ENCODE measurements at places on chromosomes 2 and 18.
A peak's percentile ranks its signal among the peaks of the same experiment; 100 is the strongest.

- no peak for DNase-seq
These were observed 111.0 kb downstream of the ERBB4 start for GRCh38 chr2:212427638-212428037.

- no peak for DNase-seq
These were observed 10.4 kb downstream of the WDR7 start for GRCh38 chr18:56661360-56662062.

DNA sequence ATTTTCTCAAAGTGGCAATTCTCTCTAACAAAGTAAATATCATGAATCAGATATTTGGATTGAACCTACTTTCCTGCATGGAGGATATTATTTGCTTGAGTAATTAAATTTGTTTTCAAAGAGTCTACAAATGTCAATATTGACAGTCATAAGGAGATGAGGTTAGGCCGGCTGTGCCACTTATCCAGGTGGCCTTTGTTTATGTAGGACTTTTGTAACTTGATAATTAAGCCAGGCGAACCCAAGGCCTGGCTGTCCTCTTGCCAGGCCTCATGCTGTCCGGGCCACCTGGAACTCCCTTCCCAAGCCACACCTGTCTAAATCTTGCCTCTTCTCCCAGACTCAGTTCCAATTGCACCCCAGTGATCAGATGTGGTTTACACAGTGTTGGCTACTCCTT, 255.2 kb downstream of the ACKR3 start:
- no peak for DNase-seq

GRCh38 chr18:78378983-78379382, 600.6 kb upstream of the SALL3 start:
- no peak for DNase-seq

DNA sequence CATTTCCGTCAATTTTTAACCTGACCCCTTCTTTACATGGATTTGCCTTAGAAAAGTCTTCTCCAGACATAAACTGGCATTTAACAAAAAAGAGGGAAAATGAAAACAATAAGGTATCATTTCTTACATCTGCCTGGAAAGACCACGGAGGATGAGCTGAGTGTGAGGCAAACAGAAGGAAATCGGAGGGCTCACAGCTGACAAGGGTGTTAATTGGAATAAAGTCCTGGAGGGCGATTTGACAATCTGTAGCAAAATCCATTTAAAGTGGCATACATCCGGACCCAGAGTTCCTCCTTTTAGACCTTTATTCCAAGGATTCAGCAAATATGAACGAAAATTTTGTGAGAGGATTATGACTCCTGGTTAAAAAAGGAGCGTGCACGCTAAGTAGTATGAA, 179.7 kb upstream of the COPS8 start:
- no peak for DNase-seq

DNA sequence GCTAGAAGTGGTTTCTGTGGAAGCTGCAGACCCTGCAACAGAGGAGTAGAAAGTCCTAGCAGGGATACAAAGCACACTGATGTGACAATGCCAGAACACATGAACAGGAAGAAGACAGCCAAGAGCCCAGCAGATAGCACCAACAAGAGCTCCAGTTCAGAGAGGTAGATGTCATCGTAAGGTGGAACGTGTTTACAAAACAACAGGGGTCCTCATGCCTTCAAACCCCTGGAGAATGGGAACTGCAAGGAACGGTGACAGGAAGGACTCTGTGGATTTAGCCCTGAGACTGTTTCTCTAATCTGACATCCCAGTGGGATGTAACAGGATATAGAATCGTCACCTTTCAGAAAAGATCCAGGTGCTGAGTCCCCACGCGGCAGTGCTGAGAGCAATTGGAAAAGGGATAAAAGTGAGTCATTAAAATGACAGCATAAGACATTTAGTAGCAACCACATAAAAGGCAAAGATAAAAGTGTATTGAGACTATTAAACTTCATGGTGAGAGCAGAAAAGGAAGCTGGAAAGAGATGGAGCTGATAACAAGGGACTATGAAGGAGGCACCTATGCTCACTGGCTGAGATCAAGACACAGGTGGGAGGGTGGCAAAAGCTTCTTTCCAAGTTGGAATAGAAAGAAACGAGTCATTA, 195.2 kb downstream of the FBXO15 start:
- no peak for DNase-seq

DNA sequence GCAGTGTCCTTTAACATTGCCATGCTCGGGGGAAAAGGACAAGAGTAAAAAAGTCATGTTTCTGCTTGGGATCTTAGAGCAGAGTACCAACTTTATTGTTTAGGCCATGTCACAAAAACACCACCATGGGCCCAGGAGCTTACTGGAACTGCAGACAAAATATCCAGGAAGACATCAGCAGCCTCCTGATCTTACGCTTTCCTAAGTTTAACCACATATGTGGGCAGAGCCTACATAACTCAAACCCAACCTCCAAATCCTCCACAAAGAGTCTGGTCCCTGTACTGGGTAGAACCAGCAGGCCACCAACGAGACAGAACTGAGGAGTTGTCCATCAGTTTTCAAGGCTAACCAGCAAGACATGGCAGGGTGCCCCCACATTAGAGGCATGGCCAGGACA, 10.3 kb downstream of the GALNT14 start:
- no peak for DNase-seq

DNA sequence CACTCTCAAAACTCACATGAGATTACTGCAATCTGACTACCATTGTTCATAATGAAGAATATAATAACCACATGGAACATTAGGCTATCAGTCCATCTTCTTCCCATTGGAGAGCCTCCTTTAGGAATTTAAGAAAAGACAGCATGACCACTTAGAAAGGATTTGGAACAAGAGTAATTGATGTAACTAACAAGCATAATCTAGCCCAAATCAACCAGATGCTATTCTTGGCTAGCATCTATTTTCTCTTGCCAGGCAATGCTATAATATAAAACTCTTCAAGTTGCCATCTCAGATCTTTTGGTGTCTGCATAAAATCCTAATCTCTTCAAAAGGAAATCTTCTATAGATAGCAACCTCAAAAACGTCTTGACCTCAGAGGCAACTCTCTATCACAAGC, 152.0 kb upstream of the REG3G start:
- no peak for DNase-seq

GRCh38 chr2:232385660-232386489, 7.3 kb downstream of the ALPP start:
- no peak for DNase-seq

DNA sequence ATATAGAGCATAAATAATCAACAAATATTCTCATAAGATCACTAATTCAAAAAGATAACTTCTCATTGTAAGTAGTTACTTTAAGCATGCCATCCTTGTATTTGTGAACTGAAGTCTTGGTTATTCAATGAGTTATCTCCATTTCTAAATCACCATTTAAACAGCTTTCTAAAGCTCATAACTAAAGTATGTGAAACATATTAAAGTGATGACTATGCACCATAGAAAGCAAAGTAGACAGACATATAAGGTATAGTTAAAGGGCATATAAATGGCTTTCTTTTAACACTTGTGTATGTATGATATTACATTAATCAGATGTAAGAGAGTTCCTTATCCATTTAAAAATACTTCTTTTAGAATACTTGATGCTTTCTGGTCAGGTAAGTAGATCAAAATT, 83.5 kb downstream of the IKZF2 start:
- DNase-seq: no peak

- no peak for DNase-seq
These were observed 390.9 kb upstream of the FANCL start for GRCh38 chr2:58631986-58632385.

DNA sequence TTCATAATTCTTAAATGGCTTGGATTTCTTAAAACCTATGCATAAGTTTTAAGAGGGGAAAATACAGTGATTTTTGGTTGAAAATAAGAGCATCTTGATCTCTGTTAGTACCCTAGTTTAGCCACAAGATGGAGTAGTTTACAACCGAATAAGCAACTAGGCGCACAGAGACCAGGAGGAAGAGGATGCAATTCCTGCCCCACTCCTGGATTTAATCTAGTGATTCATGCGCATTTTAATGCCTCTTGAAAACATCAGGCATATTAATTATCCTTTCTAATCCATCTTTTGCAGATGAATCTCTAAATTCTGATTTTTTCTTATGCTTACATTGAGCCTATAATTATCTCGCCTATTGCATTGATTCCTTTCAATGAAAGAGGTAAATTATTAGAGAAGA, 76.7 kb downstream of the MRPS9 start:
- DNase-seq: no peak

- DNase-seq: no peak
These were observed 220.3 kb downstream of the ATAD2B start for GRCh38 chr2:23706613-23707078.

DNA sequence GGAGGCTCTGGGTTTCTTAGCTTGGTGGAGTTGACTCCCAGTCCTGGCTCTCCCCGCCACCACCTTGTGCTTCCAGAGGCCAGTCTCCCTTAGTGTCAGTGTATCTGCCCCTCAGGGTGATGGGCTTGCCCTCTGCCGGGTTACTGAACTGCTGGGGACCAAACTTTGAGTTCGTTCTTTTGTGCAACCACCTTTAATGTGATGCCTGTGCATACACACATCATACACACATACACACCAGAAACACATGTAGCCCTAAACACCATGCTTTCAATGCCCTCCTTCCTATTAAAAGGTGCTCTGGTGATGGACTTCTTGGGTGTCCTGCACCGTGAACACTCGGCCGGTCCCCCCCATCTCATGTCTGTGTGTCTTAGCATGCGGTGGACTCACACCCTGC, 315.1 kb upstream of the EPAS1 start:
- DNase-seq: no peak

- no peak for DNase-seq
These were observed 111.8 kb upstream of the CNTNAP5 start for GRCh38 chr2:123913143-123913735.

DNA sequence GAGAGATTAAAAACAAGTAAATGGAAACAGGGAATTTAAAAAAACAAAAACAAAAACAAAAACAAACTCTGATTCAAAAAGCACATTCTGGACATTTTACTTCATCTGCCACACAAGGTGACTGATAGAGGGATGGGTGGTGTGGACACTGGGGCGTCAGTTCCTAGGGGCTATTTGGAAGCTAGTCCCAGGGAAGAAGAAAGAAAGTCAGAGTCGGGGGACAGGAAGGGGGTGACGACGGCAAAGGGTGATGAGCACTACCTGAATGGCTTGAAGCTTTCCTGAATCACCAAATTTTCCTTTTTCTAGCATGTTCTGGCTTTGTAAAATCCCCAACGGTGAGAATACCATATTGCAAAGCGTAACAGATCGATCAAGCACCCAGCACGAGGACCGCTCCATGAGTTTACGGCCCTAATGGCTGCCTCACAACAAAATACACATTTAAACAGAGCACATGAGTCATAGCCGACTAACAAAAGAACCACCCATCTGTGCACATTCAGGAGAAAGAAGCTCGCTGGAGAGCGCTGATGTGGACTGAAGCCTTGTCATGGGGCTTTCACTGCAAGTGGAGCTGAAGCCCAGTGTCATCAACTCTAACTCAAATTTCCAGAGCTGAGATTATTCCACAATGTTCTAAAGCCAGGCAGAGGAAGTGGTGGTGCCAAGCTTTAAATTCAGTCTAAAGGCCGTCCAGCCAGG, 178.9 kb downstream of the LNPK start:
- no peak for DNase-seq

- DNase-seq: no peak
These were observed 108.9 kb downstream of the SATB2 start for GRCh38 chr2:199348871-199349270.

DNA sequence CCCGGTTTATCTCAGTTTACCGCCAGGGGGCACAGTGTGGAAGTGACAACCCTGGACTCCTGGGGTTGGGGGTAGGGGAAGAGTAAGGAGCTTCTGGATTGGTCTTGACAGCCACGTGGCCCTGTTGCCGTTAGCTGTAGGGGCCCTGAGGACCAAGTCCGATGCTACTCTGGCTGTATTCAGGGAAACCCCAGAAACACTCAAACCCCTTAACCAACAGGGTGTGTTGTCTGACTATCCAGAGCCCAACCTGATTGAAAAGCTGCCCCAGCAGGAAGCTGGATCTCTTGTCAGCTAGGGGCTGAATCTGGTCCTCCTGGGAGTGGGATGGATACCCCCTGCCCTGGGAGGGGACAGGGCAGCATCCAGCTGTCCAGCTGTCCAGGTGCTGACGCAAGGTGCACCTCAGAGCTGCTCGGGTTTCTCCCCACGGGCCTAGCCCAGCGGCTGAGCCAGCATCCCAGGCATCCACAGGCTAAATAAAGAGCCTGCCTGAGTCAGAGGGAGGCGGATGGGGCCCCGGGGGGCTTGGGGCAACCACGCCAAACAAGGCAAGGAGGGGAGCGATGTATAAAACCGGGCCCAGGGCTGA, 3.1 kb upstream of the GMPPA start:
- peak; percentile 41 for DNase-seq

DNA sequence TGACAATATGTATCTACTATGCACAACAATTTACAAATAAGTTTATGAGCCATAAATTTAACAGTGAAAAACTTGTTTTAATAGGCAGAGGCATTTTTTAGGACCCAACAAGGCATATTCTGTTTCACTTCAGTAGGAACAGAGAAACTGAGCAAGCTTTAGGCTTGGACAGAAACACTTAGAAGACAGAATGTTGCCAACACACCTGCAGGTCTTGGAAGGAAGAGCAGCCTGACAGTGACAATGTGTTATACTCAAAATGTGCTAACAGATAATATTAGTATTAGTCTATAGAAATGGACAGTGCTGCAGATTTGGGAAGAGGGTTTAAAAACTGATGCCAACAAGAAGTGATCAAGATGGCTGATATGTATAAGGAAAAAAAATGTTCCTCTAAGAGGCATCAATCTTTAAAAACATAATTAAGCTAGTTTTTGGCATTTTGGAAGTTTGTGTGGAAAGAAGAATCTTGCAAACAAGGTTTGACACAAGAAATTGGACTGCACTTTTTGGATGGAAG, 297.1 kb upstream of the FSIP2 start:
- DNase-seq: no peak

DNA sequence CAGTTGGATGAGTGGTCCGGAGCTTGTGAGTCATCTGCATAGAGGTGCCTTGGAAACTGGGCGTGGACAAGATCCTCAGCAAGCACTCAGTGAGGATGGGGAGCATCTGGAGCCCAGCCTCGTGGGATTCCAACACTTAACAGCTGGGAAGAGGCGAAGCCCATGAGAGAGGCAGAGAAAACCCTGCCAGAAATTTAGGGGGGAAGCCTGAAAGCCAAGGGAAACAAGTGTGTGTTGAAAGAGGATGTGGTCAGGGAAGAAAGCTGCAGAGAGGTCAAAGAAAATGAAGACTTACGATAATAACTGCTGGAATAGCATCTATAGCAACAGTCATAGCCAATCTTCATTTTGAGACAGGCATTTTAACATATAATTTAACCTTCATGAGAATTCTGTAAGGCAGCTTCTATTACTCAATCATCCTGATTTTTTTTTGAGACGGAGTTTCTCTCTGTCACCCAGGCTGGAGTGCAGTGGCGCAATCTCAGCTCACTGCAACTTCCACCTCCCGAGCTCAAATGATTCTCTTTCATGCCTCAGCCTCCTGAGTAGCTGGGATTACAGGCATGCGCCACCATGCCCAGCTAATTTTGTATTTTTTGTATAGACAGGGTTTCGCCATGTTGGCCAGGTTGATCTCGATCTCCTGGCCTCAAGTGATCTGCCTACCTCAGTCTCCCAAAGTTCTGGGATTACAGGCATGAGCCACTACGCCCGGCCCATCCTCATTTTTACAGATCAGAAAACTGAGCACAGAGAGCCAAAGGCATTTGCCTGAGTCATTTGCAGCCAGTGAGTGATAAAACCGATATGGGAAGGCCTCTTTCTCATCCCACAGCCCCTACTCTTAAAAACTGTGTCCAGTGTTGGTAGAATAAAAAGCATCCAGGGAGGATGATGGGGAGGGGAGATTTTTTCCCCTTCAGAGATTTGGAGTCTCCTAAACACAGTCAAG, 214.4 kb upstream of the EPAS1 start:
- DNase-seq: no peak

Data from caudate nucleus (tissue), 63 donors.